ENCODE measurements at places on chromosomes 7 and 10. TPM values are rescaled to one million over a fixed set of nuclear protein-coding genes. Genes with fewer than 3 reads are reported as not detected.

DNA sequence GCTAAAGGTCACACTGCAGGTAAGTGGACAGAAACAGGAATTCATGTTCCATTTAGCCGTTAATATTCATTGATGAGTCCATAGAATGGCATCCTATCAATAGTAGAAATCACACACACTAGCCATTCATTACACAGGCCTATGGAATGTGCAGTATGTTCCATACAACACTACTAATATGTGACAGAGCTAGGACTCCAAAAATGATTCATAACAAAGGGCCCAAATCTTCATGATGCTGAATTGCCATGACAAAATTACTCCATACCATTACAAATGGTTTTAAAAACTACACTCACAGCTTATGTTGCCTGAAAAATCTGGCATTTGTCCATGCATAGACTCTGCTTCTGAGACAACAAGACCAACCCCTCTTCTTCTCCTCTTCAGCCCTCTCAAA lies 549.1 kb downstream of the XPNPEP1 start:
- no peak for DNase-seq

GRCh38 chr7:131066635-131067034 lies 261.0 kb upstream of the MKLN1 start:
- no peak for DNase-seq

DNA sequence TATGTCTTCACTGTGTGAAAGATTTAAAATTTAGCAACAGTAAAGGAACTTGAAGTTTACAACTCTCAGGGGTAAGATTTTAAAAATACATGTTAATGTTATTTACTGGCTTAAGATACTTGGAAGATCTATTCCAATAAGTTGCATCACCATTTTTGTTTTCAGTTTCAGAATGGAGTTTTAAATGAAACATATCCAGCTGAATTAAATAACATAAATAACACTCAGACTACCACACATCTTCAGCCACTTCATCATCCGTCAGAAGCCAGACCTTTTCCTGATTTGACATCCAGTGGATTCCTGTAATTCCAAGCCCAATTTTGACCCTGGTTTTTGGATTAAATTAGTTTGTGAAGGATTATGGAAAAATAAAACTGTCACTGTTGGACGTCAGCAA lies 44.3 kb downstream of the AHR start:
- DNase-seq = no peak

Gene BMI1
- total RNA-seq = 19.4 TPM

Gene GNGT1
- total RNA-seq = not detected

DNA sequence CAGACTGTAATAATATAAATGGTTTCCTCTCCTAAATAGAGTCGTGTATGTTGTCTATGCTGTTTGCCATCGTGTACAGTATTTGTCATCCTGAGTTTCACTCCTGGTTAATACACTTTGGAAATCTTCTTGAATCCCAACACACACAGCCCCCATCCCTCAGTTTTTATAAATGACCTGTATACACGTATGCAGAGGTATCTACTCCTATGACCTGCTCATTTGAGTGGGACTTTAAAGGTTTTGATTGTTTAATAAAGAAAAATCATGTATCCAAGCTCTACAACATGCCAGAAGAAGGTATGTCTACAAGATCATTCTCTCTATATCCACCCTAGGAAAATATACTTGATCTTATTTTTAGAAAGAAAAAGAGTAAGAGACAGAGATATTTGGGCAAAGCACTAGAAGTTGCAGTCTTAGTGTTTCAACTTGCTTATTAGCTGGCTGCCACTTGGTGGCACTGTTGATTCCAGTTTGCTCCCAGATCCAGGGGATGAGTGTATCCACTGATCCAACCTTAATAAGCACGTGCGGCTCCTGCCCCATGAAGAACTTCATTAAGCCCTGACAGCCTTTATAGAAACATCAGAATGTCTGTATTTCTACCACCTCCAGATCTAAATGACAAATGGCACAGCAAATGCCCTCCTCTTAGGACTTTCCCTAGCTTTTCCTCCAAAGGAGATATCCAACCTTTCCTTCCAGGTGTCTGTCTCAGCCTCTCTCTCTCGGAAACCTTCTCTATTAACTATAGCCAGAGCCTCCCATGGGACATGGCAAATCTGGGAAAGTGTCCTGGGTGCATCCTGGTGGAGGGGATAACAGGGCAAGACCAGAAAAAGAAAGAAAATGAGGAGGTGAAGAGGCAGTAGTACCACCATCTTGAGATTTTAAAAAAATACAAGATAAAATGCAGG lies 181.6 kb upstream of the NEBL start:
- peak; percentile 47 for DNase-seq

Gene TMEM130
- total RNA-seq = 0.57 TPM

DNA sequence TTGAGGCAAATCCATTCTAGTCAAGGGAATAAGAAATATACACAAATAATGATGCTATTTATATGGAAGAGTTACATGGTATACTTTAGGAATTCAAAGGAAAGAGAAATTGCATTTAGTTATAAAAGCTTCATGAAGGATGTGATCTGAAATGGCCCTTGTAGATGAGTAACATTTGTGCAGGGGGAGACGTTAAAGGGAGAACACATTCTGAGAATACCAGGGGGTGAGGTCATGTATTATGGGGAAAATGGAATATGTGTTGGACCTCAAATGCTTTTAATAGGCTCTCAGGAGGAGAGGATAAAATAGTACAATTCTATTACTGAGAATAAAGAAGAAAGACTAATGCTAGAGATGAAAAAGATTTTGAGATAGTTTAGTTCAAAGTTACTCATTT lies 122.5 kb upstream of the NOBOX start:
- DNase-seq = no peak

Gene FAM204A
- total RNA-seq = 44.9 TPM

DNA sequence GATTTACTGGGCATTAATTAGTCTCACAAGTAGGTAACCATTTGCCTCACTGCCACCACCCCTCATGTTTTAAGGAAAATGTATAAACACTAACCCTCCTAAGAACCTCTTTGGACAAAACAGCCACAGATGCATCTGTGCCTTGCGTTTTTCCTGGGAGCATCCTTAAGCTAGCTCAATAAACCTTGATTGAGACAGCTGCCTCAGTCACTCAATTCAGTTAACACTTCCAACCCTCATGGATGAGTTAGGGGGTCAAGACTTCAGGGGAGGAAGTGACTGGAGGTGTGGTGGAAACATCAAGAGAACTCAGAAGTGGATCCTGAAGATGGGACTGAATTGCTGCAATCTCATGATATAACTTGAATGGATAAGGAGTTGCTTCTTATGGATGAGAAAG lies 31.5 kb downstream of the CUL2 start:
- no peak for DNase-seq

DNA sequence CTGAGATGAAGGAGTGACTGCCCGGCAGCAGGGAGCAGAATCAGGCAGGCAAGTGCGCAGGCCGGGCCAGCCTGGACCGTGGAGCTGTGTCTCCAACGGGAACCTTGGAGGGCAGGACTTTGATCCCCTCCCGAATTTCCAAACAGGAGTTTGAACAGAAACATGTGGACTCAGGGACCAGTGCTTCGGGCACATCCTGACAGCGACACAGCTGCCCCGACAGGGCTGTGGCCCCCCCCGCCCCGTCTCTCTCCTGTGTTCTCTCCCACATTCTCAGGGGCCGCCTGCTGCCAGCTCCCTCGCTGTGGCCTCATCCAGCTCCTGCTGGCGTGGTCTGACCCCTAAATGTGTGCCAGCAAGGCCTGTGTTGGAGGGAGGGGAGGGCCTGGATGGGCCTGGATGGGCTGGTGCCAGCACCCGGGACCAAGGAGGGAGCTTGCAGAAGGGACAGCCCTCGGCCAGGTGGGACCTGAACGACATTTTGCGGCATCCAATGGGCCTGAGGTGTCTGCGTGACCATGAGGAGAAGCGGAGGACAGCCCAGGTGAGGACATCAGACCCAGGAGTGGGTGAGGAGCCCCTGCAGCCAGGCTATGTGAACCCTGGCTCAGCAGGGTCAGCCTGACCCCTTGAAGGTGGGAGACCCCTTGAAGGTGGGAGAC lies 222.9 kb downstream of the DNAJB6 start:
- DNase-seq = no peak

DNA sequence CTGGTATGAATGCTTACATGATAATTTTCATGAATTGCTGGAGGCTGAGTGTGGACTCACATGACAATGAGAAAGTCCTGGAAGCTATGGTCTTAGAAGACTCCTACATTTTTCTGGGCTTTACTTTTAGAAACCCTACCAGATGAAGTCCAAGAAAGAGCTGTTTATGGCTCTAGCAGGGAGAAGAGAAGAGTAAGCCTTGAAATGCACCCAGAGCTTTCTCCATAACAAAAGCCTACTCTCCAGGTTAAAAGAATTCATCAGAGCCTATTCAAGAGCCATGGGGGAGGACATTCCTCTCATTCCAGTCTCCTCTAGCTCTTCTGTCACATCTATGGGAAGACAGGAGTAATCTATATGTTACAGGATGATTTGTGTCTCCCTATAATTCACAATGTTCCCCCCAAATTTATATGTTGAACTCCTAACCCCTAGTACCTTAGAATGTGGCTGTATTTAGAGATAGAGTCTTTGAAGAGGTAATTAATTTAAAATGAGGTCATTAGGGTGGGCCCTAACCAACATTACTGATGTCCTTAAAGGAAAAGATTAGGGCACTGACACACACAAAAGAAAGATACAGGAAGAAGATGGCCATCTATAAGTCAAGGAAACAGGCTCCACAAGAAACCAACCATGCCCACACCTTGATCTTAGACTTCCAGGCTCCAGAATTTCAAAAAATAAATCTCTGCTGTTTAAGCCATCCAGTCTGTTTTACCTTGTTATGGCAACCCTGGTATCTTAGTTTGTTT lies 193.8 kb upstream of the PTER start:
- no peak for DNase-seq

- DNase-seq = no peak
These were observed 81.1 kb upstream of the PRKG1 start for GRCh38 chr10:50992972-50993766.

- no peak for DNase-seq
These were observed 562.6 kb upstream of the GALNT17 start for GRCh38 chr7:70569335-70569819.

Gene MSMB
- not detected for total RNA-seq

Gene KIAA1217
- not detected for total RNA-seq

GRCh38 chr10:43093423-43094076 lies 16.7 kb downstream of the RET start:
- DNase-seq = no peak

DNA sequence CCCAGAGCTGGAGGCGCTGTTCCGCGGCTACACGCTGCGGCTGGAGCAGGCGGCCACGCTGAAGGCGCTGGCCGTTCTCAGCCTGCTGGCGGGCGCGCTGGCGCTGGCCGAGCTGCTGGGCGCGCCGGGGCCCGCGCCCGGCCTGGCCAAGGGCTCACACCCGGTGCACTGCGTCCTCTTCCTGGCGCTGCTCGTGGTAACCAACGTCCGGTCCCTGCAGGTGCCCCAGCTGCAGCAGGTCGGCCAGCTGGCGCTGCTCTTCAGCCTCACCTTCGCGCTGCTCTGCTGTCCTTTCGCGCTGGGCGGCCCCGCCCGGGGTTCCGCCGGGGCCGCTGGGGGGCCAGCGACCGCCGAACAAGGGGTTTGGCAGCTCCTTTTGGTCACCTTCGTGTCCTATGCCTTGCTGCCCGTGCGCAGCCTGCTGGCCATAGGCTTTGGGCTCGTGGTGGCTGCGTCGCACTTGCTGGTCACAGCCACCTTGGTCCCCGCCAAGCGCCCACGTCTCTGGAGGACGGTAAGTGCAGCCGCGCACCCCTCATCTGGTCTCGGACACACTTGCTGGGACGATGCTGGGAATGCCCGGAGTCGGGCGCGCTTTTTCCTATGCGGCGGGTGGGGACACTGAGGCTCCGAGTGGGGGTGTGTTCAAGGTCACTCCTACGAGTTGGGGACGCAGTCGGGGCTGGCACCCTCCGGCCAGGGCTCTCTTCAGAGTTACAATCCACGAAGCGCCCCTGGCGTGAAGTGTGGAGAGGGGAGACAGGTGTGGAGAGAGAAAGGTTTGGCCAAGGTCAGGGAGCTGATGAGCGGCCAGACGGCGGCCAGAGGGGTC lies 717 bp downstream of the ADCY1 start:
- no peak for DNase-seq

DNA sequence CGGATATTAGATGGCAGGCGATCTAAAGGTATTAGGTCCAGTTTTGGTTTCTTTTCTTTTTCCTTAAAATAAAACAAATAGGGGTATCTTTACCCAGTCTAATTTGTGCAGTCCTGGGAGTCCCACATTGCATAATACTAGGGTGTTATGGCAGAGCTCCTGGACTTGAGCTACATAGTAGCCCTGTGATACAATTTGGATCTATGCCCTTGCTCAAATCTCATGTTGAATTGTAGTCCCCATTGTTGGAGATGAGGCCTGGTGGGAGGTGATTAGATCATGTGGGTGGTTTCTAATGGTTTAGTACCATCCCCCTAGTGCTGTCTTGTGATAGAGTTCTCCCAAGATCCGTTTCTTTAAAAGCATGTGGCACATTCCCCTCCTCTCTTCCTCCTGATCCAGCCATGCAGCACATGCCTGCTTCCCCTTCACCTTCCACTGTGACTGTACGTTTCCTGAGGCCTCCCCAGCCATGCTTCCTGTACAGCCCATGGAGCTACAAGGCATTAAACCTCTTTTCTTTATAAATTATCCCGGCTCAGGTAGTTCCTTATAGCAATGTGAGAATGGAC lies 141.9 kb downstream of the RPS24 start:
- DNase-seq = no peak

Gene PNLIPRP3
- not detected for total RNA-seq

DNA sequence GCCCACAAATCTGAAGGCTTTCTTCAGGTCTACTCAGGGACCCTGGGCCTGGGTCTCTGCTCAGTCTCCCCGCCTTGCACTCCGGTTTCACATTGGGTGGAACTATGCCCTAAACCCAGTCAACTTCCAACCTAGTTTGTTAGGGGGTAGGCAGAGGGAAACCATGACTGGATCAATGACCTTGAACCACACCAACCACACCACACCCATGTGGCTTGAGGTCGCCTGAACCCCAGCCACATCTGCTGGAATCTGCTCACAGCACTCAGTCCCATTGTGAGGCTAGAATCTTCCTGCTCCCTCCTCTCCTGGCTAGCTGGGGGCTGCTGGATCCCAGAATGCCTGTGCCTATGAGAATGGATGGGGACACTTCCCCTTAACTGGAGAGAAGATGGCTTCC lies 17.9 kb downstream of the RFC2 start:
- DNase-seq = no peak

DNA sequence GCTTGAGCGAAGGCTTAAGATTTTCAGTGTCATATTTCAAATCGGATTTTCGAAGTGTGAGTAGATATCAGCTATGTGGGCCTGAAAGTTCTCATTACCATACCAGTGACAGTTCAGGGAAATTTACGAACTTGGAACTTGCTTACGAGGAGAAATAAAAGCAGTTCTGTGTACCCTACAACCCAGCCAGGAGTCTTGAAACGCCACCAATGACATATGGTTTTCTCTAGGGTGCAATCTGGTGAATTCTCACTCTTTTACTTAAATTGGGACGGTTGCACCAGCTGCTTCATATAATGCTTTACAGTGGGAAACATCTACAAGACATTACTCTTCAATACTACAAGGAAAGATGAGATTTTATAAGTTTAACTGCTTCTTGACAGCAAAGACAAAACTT lies 253.6 kb upstream of the FOXK1 start:
- no peak for DNase-seq

GRCh38 chr7:28243861-28244260 lies 63.3 kb upstream of the JAZF1 start:
- DNase-seq = no peak

Gene PRKAR2B
- 290 TPM for total RNA-seq

GRCh38 chr7:13072014-13072413 lies 384.6 kb downstream of the ARL4A start:
- DNase-seq = no peak

GRCh38 chr10:106825576-106826364 lies 338.7 kb downstream of the SORCS1 start:
- no peak for DNase-seq
